ENCODE measurements at places on chromosomes 3 and 15. TPM values are rescaled to one million over a fixed set of nuclear protein-coding genes. Genes with fewer than 3 reads are reported as not detected.

Gene JMJD7
- total RNA-seq = 9.4 TPM

DNA sequence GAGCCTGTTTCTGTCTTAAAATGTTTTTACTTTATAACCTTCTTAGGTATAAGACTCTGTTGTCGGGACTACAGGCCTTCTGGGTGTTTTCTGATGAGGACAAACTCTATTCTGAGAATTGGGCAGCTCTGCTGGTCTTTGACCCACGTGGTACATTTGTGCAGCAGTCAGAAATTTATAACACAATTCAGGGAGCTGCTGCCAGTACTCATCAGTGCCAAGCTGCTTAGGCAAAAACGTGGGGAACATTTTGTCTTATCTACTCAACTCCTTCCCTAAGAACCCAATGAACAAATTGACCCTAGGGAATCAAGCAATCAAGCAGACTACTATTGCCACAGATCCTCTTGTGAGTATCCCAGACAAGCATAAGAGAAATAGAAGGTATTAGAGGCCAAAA, 180.7 kb upstream of the PDZRN3 start:
- no peak overlapping the region for H3K4me3 ChIP-seq
- no peaks in the 10 kb centered on the region for H3K36me3 ChIP-seq
- no peak for DNase-seq

DNA sequence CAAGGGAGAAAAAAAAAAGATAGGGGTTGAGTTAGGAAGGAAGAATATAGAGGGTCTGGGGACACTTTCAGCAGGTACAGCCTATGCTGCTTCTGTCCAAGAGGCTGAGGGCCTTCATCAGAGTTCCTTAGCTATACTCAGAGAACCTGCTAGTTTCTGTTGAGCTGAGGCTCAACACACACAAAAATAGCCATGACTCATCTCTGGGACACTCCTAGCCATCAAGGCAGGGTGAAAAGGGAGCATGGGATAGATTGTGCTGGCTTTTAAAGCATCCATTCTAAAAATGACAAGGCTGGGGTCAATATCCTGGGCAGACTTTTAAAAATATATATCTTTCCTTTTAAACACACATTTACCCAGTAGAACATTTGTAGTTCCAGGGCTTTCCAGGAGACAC, 2.8 kb upstream of the RTP2 start:
- no peak overlapping the region for H3K4me3 ChIP-seq
- H3K4me1 ChIP-seq = no peaks in the 10 kb centered on the region
- H3K27me3 ChIP-seq = peaks cover 23% of the 10 kb centered on the region
- no peak for DNase-seq
- no peaks in the 10 kb centered on the region for H3K36me3 ChIP-seq

Gene CCK
- total RNA-seq = not detected
